ENCODE measurements at places on chromosomes 7 and 10. TPM values are rescaled to one million over a fixed set of nuclear protein-coding genes. Genes with fewer than 3 reads are reported as not detected.

DNA sequence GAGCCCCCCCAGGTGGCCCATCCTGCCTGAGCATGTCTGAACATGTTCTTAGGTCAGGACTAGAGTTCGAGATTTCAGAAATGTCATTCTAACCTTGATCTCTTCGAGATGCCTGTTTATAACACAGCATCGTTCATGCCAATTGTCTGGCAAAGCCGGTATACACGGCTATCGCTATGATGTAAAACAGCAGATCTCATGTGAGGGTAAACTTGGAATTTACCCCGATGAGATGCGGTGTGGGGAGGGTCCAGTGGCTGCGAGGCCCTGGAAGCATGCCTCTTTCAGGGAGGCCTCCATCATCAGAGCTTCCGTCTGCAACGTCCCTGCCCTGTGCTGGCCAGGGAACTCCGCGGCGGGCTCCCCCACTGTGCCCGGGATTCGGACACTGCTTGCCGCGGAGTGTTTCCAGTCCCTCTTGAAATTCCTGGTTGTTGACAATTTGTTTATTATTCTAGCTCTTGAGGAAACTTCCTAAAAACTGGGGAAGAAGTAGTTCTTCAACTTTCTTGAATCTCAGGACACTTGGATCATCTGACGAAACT lies 168.6 kb upstream of the RHEB start:
- no peak for DNase-seq

GRCh38 chr10:99908512-99908911 lies 101.2 kb downstream of the DNMBP start:
- no peak for DNase-seq

GRCh38 chr7:36615852-36616540 lies 108.3 kb downstream of the AOAH start:
- DNase-seq, result no peak

- DNase-seq, result no peak
Measured at GRCh38 chr7:127891144-127891543, 140.1 kb downstream of the LRRC4 start.

DNA sequence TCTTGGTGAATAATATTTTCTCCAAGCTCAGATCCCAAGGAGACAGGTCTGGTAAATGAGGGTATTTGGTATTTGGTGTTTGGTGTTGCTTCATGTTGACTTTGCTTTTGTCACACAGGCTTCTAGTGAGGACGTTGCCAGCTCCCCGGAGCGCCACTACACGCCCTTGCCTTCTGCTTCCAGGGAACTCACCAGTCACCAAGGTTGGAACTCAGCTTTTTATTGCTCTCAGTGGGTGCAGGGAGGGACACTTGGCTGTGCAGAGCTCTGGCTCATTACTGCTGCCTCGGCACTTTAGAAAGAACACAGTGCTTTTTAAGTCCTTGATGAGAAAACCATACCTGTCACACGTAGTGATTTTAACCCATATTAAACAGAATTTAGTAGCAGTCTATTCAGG lies 892.9 kb downstream of the LRMDA start:
- DNase-seq, result no peak

The PRLHR gene
- not detected for polyA plus RNA-seq

DNA sequence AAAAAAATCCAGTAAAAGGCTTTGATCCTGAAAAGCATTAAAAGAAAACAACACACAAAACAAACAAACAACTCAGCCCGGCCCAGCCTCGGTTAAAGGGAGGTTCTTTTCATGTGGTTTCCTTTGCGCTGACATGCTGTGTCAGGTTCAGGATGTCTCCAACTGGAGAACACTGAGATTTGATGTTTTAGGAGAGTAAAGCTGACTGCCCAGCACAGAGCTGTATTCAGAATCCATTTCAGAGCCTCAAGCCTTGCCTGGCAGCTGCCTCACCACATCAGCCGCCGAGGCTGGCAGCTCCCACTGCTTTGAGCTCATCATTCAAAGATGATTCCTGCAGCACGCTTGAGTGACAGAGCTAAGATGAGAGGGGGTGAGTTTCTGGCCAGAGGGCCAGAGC lies 205.8 kb upstream of the LYZL1 start:
- no peak for DNase-seq
